NCI-H187 (cell line): ENCODE measurements at places on chromosomes 4 and X.
A peak's percentile ranks its signal among the peaks of the same experiment; 100 is the strongest.

- no peak for DNase-seq
These were observed 26.0 kb downstream of the C4orf17 start for GRCh38 chr4:99536848-99537247.

DNA sequence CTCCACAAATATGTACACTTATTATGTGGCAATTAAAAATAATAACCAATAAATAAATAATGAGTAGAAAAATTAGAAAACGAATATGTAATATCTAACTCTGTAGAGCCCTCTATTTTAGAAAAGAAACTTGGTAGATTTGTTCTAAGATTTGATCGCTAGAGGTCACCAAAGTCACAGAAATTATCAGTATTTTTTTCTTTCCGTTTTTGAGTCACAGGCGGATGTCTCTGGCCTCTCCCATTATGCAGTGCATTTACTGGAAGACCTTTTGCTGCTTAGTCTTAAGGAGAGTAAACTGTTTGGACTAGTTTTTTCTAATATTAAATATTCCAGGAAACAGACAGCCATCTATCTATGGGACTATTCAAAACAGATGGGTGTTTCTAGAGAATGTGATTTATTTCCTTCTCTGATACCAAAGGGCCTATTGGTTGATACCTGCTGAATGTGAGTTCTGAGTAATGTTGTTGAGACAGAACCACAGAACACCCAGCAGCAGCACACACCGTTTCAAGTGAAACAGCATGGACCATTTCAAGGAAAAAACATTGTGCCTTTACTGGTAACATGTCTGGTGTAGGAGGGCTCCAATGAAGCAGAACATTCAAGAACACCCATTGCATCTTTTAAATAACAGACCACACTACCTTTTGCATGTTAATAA lies 34.0 kb upstream of the GYPA start:
- DNase-seq, result no peak

GRCh38 chrX:131752493-131753198 lies 208.8 kb downstream of the OR13H1 start:
- DNase-seq, result peak; percentile 81

DNA sequence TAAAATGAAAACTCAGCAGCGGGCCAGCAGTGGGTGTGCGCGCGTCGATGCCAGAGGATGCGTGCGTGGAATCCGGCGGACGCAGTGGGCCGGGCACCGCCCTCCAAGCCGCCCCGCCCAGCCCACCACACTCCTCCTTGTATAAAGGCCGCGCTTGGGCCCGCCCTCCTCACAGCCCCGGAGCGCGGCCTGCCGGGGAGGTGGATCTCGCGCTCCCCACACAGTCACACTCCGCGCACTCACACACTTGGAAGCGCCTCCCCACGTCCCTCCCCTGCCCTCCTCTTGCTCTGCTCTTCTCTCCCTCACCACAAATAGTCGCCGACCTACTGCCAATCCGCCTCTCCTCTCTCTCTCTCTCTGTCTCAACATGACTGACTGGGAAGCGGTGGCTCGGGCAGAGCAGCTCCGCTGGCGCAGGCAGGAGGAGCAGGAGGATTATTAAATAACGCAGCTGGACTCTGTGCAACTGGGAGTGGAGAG lies at the start of gene CCSER1:
CCSER1 (plus strand) TSS at position 172 of the 483 bp plus-strand sequence.
- peak; percentile 81 for DNase-seq

DNA sequence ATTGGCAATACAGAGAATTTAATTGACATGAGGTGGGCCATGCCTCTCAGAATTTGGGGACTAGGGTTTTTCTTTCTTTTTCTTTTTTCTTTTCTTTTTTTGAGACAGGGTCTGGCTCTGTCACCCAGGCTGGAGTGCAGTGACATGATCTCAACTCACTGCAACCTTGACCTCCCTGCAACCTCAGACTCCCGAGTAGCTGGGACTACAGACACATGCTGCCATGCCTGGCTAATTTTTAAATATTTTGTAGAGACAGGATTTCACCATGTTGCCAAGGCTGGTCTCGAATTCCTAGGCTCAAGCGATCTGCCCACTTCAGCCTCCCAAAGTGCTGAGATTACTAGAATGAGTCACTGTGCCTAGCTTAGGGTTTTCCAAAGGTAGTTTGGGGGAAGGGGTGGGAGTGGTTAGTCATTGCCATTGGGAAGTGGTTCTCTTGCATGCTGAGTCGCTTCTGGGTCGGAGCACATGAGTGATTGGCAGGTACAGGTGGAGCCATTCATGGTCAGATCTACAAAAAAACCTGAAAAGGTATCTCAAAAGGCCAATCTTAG lies 54.5 kb downstream of the MID2 start:
- no peak for DNase-seq

DNA sequence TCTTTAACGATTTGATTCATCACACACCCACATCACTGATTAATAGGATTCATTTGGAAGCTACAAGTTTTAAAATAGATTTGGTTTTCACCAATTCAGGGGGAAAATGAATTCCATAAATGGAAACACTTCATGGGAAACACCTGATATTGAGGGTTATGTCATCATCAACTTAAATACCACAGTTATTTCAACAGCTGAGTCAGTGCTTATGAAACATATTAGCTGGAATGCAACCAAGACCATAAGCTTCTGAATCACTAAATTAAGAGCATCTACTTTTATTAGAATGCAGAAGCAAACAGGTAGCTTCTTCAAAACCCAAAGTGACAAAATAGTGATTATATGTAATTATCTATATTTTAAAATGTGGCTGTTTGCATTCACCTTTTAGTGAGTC lies 207.8 kb upstream of the DCAF8L1 start:
- no peak for DNase-seq

- DNase-seq, result no peak
These were observed 262.8 kb upstream of the VCX start for GRCh38 chrX:7580127-7580526.

- no peak for DNase-seq
These were observed 34.6 kb downstream of the PRPS2 start for GRCh38 chrX:12825801-12826200.

GRCh38 chr4:165834116-165834515 lies 38.9 kb upstream of the TLL1 start:
- no peak for DNase-seq

GRCh38 chr4:107444-108429 lies 16.6 kb upstream of the ZNF718 start:
- no peak for DNase-seq

GRCh38 chr4:88356771-88357170 lies 21.9 kb upstream of the HERC6 start:
- no peak for DNase-seq

GRCh38 chr4:184978211-184978610 lies 40.1 kb upstream of the HELT start:
- DNase-seq, result no peak

DNA sequence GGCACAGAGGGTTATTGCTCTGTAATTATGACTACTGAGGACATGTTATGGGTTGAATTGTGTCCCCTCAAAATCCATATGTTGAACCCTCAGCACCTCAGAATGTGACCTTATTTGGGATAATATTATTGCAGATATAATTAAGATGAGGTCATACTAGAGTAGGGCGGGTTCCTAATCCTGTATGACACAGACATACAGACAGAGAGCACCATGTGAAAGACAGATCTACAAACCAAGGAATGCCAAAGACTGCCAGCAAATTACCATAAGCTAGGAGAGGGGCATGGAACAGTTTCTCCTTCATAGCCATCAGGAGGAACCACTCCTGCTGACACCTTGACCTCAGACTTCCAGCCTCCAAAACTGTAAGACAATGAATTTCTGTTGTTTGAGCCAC lies 115.2 kb upstream of the OTUD4 start:
- no peak for DNase-seq

- no peak for DNase-seq
These were observed 69.4 kb downstream of the DCTD start for GRCh38 chr4:182847576-182848450.

DNA sequence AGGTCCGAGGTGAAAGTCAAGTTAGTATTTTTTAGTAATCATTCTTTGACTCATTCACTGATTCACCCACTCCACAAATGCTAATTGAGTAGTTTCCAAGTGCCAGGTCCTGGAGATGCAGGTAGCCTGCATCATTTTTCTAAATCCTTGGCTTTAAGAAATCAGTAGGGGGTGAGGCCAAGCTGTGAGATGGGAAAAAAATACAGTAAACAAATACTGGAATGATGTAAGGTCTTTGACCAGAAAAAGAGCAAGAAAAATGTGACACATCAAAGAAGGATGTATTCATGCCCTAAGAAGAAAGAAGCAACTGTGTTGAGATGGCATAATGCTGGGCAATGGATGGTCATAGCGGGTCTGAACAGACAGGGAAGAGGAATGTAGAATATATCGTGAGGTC lies 1386.6 kb downstream of the PCDH7 start:
- no peak for DNase-seq

DNA sequence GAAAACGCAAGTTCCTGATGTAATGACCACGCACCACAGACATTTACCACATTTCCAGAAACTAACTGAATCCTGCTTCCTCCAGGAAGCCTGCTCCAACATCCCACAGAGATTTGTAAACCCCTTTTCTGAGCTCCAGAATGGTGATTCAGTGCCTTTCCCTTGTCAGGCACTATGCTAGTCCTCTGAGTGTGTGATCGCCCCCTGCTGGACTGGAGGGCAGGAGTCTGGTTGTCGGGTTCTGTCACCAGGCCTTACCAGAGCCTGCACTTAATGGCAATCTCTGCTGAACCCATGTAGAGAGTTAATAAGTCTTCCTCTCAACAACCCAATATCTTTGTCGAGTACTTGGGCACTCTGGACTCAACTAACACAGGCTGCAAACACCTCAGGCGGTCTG lies 14.5 kb upstream of the KDM5C start:
- DNase-seq, result no peak

DNA sequence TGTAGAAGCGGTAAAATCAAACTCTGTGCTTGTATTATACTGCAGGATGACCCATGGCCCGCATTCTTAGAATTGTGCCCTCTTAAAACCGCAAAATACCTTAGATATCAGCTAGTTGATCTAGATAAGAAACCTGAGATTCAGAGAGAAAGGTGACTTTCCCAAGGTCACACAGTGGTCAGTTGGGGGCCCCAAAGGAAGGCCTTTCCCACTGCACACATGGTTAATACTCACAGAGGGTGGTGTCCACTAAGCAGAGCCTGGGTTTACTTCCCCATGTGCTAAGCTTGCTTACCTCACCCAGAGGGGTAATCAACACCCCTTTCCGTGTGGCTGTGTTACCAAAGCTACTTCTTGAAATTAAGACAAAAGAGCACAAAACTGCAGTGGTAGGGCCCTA lies 66.3 kb downstream of the RBM47 start:
- no peak for DNase-seq

GRCh38 chr4:48409203-48409602 lies 67.9 kb downstream of the SLAIN2 start:
- no peak for DNase-seq

DNA sequence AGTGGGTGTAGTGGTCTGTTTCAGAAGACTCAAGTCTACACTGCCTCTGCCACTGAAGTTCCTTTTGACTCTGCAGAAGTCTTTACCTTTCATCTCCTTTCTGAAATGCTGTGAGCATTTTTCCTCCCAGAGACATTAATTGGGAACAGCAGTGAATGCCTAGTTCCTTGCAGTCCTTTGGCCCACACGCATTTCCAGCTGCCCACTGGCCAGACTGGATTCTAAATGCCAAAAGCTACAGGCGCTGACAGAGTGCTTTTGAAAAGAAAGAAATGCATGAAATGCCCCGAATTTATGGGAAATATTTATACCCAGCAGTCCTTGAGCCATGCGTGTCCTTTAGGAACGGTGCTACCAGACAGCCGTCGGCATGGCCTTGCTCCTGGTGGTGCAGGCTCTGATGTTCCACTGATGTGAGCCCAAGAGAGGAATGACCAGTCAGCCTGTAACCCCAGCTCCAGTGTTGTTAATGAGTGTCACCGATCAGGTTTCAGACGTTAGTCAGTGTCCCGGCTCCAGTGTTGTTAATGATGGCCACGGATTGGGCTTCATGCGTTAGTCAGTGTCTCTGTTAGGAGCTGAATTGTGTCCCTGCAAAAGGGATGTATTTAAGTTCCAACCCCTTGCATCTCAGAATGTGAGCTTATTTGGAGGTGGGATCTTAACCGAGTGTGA lies 132.6 kb downstream of the TBL1X start:
- DNase-seq, result no peak

- DNase-seq, result no peak
These were observed 205.0 kb upstream of the PDE5A start for GRCh38 chr4:119833611-119834010.

GRCh38 chr4:149521611-149522425 lies 293.8 kb downstream of the IQCM start:
- DNase-seq, result no peak

DNA sequence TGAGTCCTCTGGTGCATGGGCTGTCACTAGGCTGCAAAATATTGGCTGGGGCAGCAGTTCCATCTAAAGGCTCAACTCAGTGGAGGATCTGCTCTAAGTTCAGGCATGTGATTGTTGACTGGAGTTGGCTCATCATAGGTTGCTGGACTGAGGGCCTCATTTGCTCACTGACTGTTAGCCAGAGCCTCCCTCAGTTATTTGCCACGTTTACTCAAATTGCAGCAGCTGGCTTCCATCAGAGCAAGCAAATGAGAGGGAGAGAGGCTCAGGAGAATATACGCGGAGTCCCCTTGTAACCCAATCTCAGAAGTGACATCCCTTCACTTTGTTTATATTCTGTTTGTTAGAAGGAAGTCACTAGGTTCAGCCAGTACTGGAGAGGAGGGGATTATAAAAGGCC lies 54.1 kb downstream of the BMP3 start:
- DNase-seq, result no peak

GRCh38 chr4:89242216-89242615 lies 65.4 kb downstream of the GPRIN3 start:
- no peak for DNase-seq

DNA sequence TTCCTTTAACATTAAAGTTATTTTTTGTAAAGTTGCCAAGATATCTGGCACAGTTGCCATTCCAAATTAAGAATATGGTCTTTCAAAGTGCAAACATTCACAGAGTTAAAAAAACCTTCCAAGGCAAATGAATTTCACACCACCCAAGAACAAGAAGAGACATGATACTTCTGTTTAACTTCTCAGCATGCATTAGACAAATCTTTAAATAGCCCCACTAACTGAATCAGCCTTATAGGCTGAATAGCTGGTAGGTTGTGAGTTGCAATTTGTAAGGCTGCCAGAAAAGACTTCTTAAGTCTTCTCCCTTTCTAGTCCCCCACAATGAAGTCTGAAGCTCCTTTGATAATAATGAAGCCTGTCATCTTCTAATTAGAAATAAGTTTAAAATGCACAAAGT lies 95.6 kb downstream of the MAPK10 start:
- DNase-seq, result no peak

- no peak for DNase-seq
These were observed 514.4 kb downstream of the RPA4 start for GRCh38 chrX:97398030-97398551.
